ENCODE measurements at places on chromosomes 6 and 20.

DNA sequence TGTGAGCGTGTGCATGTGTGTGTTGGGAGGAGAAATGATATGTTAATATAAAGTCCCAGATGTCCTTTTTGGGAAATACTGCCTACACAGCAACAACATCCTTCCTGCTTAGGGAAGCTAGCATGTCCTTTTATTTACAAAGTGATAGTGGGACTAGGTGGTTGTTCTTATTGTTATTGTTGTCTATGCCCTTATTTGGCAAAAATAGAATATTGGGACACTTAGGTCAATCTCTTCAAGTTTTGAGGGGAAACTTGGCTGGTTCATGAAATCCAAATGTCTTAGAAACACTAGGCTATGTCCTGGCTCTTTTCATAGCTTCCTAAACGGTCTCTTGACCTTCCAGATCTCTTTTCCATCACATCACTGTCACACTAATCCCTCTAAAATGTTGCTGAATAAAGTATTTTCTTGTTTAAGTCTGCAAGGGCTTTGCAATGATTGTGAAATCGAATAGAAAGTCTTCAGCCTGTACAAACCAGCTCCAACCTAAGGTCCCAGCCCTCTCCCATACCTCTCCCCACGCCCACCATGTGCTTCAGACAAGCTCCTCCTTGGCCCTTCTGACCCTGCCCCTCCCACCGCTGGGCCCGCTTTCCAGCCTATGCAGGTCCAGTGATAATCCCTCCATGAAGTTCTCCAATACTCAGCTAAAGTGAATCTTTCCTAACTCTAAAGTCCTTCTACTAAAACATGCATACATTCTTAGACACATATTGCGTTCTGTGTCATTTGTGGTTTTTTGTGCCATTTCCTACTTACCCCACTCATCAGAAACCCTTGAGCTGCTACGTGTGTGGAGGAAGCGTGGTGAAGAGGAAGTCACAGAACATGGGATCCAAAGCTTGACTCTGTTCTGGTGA is 205.1 kb downstream of the LY86 start:
- DNase-seq: no peak

DNA sequence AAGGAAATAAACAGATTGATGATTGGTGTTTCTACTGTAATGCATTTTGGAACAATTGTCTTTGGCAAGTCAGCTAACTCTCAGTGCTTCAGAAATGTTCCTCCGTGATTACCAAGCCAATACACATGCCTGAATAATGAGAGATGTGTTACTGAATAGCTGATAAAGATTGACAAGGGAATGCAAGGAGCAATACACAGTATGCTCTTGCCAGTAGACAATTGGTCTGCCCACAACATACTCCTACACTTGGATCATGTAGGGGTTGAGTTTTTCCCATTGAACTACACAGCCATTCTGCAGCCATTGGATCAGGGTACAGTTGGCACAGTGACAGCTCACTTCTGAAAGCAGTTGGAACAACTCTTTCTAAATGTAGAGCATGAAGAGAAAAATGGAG is 5.6 kb upstream of the GJB7 start:
- DNase-seq: no peak

DNA sequence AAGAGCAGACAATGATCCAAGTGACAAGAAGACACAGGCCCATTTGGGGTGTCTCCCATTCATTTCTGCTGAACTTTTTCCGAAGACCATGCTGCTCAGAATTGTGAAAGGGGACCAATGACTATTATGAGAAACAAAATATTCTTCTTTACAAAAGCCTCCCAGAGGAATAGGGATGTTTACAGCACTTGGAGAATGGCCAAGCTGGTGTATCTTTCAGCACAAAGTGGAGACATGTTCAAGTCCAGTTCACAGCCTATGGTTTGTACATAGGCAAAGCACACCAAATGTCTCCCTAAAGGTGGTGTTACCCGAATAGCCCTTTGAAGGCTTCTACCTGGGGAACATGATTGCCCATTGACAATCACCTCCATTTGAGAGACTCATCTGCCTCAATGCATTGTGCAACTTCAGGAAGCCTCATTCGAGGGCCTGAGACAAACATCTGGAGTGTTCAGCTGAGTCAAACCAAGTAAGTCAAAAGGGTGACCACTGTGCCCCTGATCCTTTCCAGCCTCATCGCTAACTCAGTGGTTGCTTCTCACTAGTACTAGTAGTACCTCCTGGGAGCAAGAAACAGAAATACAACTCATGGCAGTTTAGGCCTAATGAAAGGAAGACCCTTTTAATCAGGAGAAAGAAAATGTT is 451.0 kb upstream of the MARCKS start:
- DNase-seq: no peak

GRCh38 chr6:445571-446417 is 54.2 kb downstream of the IRF4 start:
- no peak for DNase-seq

GRCh38 chr6:108914235-108915022 is 66.2 kb downstream of the ARMC2 start:
- no peak for DNase-seq

GRCh38 chr6:145469021-145469420 is 266.3 kb downstream of the EPM2A start:
- no peak for DNase-seq

GRCh38 chr20:59903621-59904020 is 29.8 kb downstream of the SYCP2 start:
- DNase-seq: no peak

GRCh38 chr6:161033667-161034066 is 42.1 kb downstream of the MAP3K4 start:
- no peak for DNase-seq
